ENCODE measurements at places on chromosomes 1 and 21. TPM values are rescaled to one million over a fixed set of nuclear protein-coding genes. Genes with fewer than 3 reads are reported as not detected.

GRCh38 chr1:6890686-6891085 lies 105.4 kb downstream of the CAMTA1 start:
- no peak for DNase-seq

GRCh38 chr1:40630488-40631223 lies 34.8 kb downstream of the RIMS3 start:
- no peak for DNase-seq

The AMY1A gene
- total RNA-seq = not detected

The ATP6V1G3 gene
- total RNA-seq = not detected

GRCh38 chr1:58934706-58935105 lies 150.9 kb upstream of the JUN start:
- no peak for DNase-seq

The NTRK1 gene
- total RNA-seq = not detected

- no peak for DNase-seq
Measured at GRCh38 chr1:172184506-172185191, 235.8 kb upstream of the C1orf105 start.

The CFHR3 gene
- 0.26 TPM for total RNA-seq

GRCh38 chr1:170664828-170665612 lies 1.1 kb downstream of the PRRX1 start:
- peak; percentile 74 for DNase-seq

DNA sequence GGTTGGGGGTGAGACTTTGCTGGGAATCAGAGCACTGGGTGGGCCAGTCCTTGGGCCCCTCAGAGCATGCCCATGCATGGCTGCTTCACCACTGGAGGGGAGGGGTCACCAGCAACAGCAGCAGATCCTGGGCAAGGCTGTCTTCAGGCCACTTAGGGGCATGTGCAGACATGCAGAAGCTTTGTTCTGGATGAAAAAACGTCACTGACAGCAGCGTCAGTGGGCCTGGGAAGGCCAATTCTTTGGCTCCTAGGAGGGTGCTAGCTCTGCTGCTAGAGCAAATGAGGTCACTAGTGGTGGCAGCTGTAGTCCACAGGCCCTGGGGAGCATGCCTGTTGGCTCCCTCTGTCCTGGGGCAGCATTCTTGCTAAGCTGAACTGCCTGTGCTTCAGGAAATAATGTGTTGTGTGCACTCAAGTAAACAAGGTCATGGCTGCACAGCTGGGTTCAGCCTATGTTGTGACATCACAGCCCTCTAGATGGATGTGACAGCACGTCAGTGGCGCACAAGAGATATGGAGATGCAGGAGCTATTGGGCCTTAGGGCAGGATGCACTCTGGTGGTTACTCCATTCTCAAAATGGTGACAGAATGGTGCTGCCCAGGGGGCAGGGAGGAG lies 27.0 kb downstream of the ZC3H11B start:
- no peak for DNase-seq

- no peak for DNase-seq
Measured at GRCh38 chr1:150628766-150629114, 672 bp downstream of the ENSA start.

The HLX gene
- 25.2 TPM for total RNA-seq

The CLDN19 gene
- total RNA-seq = not detected

The MYCL gene
- under 0.01 TPM for total RNA-seq

DNA sequence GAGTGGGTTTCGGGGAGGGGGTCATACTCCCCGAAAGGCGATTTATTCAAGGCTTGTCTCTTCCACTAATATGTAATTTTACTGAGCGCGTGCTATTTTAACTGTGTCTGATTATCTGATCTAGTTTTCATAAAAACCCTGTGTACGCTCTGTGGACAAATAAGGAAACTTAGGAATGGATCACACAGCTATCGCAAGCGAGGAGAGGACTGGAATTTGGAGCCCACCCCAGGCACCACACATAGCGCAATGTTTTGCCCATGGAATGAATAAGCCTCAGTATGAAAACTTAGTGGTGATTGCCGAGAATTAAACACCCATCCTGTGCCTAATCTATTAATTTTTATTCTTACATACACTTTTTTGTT lies 9.8 kb upstream of the RAB42 start:
- peak; percentile 43 for DNase-seq
